Activated naive CD4-positive, alpha-beta T cell treated with anti-CD3 and anti-CD28 coated beads, Interleukin-2, amount 50 U/mL, for 16 hours (primary cell): ENCODE measurements at places on chromosomes 6 and 20.

- DNase-seq: no peak
These were observed 145.4 kb upstream of the CNR1 start for GRCh38 chr6:88311561-88311960.

DNA sequence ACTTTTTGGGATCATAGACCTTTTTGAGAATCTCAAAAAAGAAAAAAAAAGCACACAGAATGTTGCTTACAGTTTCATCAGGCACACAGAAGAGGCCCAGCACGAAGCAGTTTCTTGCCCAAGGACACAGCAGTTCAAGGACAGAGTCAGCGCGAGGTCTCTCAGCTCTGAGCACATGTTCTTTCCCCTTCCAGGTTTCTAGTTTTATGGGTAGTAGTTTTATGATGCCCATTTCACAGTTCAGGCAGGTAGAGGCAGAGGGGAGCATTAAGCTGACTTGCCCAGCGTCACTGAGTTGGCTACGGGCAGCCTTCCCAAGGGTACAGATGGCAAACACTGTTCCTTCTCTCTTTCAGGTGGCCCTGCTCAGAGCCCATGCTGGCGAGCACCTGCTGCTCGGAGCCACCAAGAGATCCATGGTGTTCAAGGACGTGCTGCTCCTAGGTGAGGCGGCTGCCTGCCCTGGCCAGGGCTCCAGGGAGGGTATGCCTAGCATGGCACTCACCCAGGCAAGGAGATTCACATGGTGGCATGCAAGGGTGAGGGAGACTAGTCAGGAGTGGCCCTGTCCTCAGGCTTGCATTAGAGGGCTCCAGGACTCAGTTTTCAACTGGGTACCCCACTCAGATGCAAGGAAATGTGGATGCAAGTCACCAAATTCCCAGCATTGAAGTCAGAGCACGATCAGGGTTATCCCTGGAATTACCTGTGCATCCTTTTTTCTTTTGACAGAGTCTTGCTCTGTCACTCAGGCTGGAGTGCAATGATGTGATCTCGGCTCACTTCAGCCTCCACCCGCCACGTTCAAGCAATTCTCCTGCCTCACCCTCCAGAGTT is 57.4 kb upstream of the TTPAL start:
- no peak for DNase-seq

GRCh38 chr6:27879837-27880236 is 32.4 kb downstream of the OR2B2 start:
- DNase-seq: no peak

DNA sequence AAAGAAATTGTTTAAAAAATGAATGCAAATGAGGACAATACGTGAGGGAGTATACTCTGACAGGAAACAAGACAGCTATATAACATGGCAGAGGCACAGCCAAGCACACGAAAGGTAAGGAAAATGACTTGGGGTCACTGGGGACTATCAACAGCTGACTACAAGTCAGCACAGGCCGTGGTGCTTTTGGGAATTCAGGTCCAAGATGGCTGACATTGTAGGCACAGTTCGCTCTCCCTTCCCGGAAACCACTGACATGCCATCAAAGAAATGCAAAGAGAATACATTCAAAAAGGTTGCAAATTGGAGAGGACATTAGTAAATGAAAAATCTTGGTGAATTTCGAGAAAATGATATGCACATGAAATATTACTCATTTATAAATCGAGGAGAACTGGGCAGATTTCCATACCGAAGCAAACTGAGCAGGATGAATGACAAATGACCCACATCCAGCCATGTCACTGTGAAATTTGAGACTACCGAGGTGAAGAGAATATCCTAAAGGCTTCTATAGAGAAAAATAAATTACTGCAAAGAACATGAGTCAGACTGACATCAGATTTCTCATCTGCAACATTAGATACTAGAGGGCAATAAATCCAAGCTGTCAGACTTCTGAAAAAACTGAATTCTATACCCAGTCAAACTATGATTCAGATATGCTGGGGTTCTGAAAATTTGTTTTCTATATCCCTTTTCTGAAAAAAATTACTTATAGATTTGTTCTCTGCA is 391.1 kb downstream of the BTBD9 start:
- DNase-seq: no peak

DNA sequence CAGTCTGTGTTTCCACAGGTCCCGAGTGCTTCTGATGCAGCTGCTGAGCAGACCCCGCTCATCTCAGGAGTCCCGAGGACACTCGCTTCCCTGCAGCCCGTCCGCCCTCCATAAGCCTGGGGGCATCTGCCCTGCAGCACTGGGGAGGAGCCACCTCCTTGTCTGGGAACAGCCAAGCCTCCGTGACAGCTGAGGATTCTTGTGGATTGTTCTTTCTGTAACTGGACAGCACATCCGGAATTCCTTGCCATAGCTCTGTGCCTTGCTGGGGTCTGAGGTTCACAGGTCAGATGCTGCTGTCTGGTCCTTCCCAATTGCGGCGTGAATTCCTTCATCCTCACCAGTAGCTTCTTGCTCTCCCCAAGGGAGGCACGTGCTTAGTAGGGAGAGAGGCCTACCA is 38.4 kb upstream of the FNDC1 start:
- DNase-seq: no peak

GRCh38 chr6:26053992-26054780 is 33.0 kb upstream of the HFE start:
- no peak for DNase-seq

DNA sequence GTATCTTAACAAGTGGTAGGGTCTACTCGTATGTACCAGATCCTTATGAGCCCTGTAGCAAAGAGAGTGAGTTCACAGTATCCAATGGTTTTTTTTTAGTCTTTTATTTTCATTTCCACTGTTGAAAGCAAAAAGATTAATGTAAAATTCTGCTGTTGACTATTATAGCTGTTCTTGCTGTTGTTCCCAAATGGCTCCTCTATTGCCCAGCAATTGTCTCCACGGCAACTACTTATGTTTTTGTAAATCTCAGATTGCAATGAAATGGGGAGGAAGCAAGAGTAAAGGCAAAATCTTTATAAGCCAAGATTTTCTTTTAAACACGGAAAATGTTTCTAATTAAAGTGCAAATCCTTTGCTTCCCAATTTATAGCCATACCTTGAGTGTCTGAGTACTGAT is 406.1 kb downstream of the EPM2A start:
- no peak for DNase-seq

- DNase-seq: no peak
These were observed 73.7 kb downstream of the LYRM2 start for GRCh38 chr6:89564752-89565427.

- no peak for DNase-seq
These were observed 85.3 kb downstream of the OGFRL1 start for GRCh38 chr6:71373943-71374342.

- DNase-seq: no peak
These were observed 1.7 kb upstream of the PDE10A start for GRCh38 chr6:165664559-165665383.

DNA sequence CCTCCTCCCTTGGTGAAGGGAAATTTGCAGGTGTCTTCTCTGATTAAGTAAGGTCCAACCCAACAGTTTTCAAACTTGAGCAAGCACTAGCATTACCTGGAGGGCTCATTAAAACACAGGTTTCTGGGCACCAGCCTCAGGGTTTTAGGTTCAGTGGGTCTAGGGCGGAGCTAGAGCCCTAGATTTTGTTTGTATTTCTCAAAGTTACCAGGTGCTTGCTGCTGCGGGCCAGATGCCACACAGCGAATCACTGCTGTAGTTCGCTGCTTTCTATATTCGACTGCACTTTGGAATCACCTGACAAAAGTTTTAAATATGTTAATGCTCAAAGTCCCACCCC is 869 bp downstream of the COL21A1 start:
- DNase-seq: no peak

- peak; percentile 63 for DNase-seq
These were observed 206.0 kb downstream of the CDC5L start for GRCh38 chr6:44593539-44593944.

- DNase-seq: no peak
These were observed 248.9 kb downstream of the PTPRK start for GRCh38 chr6:128271527-128271926.
